Hematopoietic multipotent progenitor cell (in vitro differentiated cells): ENCODE measurements at places on chromosomes 3 and 15.

- DNase-seq = peak; percentile 36
These were observed 54.6 kb downstream of the STAC start for GRCh38 chr3:36434687-36435426.

- no peak for DNase-seq
These were observed 15.9 kb upstream of the HRH1 start for GRCh38 chr3:11138371-11138770.

DNA sequence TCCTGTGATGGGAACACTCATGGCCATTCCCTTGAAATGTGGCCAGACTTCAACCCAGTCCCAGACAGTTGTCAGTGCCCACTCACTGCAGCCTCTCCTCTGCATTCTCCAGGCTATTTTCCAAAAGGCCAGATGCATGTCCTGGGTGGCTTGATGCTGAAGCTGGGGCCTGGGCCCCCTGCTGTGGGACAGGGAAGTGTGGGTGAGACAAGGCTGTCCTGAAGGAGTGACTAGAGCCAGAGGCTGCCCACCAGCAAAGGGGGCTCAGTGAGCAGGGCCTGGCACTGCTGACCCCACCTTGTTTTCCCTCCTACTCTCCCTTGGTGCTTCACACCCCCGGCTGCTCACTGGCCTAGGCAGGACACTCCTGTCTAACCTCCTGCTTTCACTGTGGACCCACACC lies 11.9 kb downstream of the CISH start:
- DNase-seq = no peak

DNA sequence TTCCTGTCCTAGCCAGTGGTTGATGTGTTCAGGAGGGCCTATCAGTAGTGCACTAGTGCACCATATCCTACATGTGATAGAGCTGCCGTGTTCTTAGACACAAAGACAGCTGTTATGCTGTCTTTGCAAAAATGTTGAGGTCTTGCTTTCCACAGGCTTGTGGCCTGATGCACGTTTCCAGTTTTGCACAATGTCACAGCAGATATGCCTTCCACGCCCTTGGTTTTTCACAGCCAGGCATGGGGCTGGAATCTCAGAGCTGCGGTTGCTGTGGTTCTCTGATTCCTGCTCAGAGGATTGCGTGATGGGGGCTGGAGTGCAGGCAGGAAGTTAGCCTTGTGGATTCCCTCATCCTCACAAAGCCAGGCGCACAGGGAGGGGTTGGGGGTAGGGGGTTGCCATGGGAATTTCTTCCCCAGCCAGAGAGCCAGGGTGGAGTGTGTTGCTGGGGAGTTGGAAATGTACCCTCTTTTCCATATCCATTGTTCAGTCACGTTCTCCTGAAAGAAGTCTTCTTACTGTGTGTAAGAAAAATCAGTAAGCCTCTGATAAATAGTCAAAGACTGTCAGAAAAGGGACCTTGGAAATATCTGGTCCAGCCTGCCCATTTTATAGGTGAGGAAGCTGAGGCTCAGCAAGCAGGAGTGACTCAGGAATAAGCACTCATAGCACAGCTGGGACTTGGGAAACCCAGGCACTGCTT lies 79.4 kb downstream of the SMAD3 start:
- no peak for DNase-seq

DNA sequence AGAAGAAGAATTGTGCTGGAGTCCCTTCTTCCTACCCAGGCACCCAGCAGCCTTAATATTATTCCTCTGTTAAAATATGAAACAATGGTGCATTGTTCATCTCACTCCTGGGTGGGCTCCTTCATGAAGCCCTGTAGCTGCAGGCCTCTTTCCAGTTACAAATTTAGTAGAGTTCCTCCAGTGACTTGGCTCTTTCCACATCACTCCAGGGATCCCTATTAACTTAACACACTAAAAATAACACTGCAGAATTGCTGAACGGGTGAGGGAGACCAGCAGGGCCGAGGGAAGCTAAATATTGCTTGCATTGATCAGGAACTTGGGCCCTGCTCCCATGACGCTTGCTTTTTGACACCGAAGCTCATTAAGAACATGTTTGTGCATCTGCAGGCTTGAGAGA lies 142.3 kb downstream of the PDCD6IP start:
- no peak for DNase-seq

GRCh38 chr3:25344670-25345069 lies 83.4 kb upstream of the RARB start:
- no peak for DNase-seq

- DNase-seq = no peak
These were observed 15.0 kb upstream of the SRP14 start for GRCh38 chr15:40053831-40054604.

GRCh38 chr3:124565013-124565412 lies 165.2 kb upstream of the UMPS start:
- no peak for DNase-seq

- DNase-seq = no peak
These were observed 126.7 kb downstream of the ARNT2 start for GRCh38 chr15:80530737-80531365.

DNA sequence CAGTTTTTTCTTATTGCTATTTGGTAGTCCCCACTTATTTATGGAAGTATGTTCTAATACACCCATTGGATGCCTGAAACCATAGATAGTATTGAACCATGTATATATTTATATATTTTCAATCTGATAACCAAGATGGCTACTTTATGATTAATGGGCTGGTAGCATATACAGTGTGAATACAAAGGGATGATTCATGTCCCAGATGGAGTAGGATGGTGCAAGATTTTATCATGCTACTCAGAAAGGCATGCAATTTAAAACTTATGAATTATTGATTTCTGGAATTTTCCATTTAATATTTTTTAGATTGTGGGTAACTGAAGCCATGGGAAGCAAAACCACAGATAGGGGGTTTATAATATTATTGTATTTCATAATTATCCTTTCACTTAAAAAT lies 35.2 kb downstream of the AP4E1 start:
- no peak for DNase-seq

DNA sequence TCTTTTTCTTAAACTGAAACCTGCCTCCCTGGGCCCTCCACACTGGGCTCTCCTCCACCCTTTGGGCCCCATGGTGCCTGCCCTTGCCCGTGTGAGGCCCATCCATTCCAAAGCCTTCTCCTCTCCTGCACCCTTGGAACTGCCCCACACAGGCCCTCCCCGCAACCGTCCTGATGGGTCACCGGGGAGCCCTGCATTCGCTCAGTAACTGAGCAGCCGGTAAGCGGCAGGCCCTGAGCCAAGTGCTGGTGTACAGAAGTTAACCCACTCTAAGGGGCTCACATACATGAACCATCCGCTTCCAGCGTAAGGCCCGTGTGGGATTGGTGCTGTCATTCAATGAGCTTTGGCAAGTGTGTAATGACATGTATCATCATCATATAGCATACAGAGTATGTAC lies 5.4 kb upstream of the LRRC15 start:
- DNase-seq = no peak

- no peak for DNase-seq
These were observed 293.8 kb upstream of the WNT5A start for GRCh38 chr3:55780913-55781312.

DNA sequence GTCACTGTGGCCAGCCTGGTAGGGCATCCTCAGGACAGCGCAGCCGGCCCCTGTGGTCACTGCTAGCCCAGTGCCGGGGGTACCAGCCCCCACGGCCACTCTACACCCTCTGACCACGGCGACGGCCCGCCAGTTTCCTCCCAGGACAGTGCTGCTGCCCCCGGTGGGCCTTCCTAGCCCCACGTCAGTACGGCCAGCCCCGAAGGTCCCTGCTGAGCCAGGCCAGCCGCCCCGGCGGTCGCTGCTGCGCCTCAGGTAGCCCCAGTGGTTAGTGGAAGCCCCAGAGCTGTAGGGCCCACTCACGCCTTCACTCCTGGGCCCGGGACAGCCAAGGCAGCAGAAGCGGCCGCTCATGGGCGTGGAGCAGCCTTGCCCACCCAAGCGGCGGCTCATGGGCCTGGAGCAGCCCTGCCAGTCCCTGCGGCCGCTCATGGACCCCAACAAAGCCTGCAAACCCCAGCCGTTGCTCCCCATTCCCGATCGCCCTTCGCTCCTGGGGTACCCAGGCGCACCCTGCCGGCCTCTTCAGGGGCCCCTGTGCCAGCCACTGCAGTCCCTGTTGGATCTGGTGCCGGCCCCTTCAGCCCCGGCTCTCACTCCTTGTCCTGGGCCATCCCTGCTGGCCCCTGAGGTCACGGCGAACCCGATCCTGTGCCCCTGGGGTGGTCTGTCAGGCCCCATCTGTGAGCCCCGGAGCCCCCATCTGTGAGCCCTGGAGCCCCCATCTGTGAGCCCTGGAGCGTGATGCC lies 9.5 kb upstream of the ROPN1B start:
- DNase-seq = no peak

- DNase-seq = peak; percentile 94
These were observed 1.8 kb downstream of the ZBTB38 start for GRCh38 chr3:141370065-141370533.

DNA sequence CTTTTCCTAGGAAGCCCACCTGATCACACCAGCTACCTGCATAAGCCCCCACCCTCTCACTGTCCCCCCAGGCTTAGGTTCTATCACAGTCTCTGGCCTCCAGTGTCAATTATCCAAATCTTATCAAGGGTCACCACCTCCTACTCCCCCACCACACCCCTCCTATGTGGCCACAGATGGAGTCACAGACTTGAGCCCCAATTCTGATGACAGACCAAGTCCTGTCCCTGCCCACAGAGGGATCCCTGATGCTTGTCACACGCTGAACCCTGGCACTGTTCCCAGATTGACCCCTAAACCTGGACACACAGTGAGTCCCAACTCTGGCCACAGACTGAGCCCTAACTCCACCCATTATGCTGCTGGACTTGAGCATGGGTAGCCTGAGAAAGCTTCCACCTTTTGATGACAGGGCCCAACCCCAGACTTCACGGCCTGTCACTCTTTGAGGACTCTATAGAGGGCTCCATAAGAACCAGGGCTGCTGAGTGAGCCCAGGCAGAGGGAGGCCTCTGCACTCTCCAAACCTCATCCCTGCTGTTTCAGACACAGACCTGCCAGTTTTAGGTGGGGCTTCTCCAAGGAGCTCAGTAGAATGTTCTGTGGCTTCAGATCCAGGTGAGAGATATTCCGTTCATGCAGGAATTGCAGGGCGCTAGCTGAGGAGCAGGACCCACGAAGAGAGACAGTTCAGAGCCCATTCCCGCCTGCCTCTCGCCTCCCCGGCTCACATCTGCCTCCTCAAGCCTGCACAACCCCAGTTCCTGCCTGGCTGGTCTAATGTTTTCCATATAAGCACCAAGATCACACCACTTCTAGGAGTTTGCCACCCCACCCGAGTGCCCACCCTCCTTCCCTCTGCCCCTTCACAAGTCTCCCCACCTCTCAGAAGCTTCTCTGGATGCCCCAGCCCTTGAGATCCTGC lies 1.8 kb downstream of the ULK3 start:
- DNase-seq = no peak

DNA sequence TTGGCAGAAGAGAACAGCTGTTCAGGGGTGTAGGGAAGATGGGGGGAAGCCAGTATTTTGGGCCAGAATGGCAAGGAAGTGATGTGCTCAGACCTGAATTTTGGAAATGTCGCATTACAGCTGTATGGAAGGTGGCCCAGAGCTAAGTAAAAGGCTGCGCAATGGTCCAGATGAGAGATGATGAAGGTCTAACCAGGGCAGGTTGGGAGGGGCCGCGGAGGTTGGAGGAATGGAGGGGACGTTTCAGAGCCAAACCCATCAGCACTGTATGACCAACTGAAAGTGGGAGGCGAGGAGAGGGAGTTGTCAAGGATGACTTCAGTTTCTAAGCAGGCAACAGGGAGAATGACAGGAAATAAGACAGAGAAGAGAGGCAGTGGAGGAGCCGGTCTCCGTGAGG lies 60.8 kb downstream of the ADCY5 start:
- DNase-seq = no peak
